ENCODE measurements at places on chromosomes 7 and 10.

- DNase-seq = no peak
Measured at GRCh38 chr10:6215683-6216484, 13.2 kb downstream of the PFKFB3 start.

DNA sequence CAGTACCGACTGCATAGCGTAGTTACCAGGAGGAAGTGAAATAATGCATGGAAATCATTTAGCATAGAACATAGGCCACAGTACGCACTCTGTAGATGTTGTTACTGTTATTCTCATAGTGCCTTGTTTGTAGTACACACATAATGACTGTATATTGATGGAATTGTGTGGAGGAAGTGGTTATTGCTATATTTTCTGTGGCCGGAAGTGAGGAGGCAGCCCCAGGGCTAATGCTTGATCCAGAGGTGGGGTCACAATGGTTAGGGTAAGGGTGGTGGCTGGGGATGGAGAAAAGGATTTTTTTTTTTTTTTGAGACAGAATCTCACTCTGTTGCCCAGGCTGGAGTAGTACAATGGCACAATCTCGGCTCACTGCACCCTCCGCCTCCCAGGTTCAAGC is 4.5 kb upstream of the MGAM start:
- DNase-seq = no peak

- no peak for DNase-seq
Measured at GRCh38 chr10:123475466-123475865, 190.7 kb upstream of the GPR26 start.

DNA sequence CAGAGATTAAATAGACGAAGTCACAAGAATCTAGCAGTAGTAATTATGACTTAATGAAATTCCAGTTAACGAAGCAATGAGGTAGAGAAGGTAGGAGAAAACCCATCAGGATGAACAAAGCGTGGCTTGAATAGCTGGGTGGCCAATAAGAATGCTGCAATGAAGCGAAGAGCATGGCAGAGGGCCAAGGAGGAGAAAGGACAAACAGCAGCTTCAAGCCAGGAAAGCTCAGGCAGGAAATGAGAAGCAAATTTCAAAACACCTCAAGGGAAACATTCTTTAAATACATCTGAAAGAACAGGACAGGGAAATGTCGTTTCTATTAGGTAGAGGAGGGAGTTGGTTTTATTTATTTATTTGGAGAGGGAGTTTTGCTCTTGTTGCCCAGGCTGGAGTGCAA is 122.5 kb downstream of the KIAA1217 start:
- peak; percentile 39 for DNase-seq

GRCh38 chr10:3000048-3000447 is 67.3 kb upstream of the PFKP start:
- no peak for DNase-seq

DNA sequence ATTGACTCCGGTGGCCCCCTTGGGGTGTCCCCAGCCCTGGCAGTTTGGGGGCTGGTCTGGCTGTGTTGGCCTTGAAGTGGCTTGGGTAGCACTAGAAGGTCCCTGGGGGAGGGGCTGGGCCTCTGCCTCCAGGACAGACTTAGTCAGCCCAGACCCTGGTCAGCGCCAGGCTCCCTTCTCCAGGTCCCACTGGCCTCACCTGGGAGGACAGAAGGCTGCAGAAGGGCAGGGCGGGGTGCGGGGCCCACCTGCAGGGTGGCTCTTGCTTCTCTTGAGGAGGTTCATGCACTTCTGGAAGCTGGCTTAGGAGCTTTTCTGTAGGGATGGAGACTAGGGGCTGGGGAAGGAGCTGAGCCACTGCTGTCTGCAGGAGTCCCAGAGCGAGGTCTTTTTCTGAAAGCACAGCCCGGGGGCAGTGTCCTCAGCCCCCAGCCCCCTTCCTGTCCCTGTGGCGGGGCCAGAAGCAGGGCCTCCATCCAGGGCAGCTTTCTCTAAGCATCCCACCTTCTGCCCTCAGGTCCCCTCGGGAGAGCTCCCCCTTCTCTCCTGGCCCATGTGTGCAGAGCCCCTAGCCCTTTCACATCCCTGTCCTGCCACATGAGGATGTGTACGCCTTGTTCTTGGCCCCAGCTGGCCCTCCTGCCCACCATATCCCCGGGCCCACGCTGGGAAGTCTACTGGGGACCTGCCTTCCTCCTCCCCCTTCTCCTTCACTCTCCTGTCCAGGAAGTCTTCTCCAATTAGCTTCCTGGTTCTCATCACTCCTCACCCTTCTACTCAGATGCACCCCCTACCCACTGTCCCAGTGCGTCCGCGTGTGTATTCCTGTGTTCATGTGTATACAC is 11.0 kb downstream of the TBATA start:
- DNase-seq = no peak

Data from adipocyte (in vitro differentiated cells).